ENCODE measurements at places on chromosomes 12 and 14.

GRCh38 chr12:70467918-70468733 is 102.0 kb downstream of the KCNMB4 start:
- DNase-seq: no peak

- no peak for DNase-seq
Observed at GRCh38 chr14:24986206-24986893, 63.6 kb downstream of the STXBP6 start.

GRCh38 chr12:75825686-75826085 is 205.9 kb downstream of the PHLDA1 start:
- no peak for DNase-seq

- no peak for DNase-seq
Observed at GRCh38 chr14:95340201-95340697, 20.5 kb upstream of the CLMN start.

DNA sequence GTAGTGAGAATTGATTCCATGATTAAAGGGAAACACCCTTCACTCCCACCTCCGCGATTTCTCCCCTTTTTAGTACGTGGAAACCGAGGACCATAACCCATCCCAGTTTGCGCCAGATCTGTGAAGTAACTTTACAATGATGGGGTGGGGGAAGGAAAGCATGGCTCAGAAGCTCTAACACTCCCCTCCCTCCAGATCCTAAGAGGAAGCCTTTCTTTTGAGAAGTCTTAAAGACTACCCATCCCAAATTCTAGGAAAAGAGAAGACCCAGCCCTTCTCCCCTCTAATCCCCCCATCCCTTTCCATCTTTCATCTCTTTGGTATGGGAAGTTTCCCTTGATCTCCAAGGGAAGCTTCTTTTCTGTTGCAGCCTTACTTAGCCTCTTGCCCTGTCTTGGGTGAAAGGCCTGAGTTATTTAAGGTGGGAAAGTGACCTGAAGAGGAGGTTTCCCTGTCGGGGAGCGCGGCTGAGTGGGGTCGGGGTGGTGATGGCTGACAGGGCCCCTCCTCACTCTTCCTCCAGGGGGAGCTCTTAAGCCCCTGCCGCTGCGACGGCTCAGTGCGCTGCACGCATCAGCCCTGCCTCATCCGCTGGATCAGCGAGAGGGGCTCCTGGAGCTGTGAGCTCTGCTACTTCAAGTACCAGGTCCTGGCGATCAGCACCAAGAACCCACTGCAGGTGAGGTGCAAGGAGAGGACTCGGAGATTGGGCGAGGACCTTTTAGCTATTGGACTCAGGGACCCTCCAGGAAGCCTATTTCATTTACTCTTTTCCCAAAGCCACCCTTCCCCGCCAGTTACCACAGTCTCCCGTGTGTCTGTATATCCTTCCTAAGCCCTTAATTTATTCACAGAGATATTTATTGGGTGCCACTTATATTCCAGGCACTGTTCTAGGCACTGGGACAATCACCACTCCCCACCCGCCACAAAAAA is 1.8 kb downstream of the MARCHF9 start:
- peak; percentile 61 for DNase-seq

GRCh38 chr12:96889273-96889933 is 17.7 kb upstream of the NEDD1 start:
- no peak for DNase-seq

GRCh38 chr12:12718853-12719252 is 1.7 kb downstream of the CDKN1B start:
- no peak for DNase-seq

DNA sequence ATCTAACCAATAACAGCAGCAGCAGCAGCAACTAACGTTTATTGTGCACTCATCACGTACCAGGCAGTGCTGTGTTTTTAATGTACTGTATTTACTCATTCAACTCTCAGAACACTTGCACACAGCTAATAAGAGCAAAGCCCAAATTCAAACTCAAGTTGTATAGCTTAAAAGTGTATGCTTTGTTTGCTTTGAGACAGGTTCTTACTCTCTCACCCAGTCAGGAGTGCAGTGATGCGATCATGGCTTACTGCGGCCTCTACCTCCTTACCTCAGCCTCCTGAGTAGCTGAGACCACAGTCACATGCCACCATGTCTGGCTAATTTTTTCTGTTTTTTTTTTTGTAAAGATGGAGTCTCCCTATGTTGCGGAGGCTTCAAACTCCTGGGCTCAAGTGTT is 105.4 kb downstream of the PAPLN start:
- DNase-seq: no peak

DNA sequence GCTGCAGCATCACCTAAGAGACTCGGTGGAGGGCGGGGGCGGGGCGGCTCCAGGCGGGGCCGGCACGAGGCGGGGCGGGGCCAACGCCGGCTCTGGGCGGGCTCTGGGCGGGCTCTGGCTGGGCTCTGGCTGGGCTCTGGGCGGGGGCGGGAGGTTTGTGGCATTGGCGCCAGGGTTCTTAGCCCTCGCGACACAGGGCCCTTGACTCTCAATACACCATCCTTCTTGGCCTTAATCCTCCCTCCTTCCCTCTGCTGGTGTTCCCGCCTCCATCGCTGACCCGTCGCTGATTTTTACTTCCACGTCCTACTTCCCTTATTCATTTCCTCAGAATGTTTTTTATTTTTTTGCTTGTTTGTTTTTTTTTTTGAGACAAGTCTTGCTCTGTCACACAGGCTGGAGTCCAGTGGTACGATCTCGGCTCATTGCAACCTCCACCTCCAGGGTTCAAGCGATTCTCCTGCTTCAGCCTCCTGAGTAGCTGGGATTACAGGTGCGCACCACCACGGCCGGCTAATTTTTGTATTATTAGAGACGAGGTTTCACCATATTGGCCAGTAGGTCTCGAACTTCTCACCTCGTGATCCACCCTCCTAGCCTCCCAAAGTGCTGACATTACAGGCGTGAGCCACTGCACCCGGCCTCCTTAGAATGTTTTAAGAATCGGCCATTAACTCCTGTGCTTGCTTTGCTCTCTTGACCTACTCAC is at the start of gene BLTP3B:
Gene BLTP3B, minus strand, starts transcription at position 24 of the 709 bp plus-strand sequence. CDS start 239 bp downstream, outside the sequence.
- DNase-seq: peak; percentile 97

DNA sequence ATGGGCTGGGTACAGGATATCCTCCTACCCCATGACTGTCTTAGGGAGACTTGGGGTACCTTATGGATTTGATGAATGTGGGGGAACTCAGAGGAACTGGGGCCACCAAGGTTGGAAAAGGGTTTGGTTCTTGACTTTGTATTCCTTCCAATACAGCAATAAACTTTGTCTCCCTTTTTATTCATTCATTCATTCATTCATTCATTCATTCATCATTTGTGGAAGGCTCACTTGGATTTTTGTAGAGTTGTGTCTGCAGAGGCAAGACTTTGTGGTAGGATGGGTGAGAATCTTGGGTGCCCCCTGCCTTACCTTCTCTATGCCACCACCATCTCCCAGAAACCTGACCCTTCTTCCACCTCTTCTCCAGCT is 21.1 kb downstream of the SOAT2 start:
- no peak for DNase-seq

DNA sequence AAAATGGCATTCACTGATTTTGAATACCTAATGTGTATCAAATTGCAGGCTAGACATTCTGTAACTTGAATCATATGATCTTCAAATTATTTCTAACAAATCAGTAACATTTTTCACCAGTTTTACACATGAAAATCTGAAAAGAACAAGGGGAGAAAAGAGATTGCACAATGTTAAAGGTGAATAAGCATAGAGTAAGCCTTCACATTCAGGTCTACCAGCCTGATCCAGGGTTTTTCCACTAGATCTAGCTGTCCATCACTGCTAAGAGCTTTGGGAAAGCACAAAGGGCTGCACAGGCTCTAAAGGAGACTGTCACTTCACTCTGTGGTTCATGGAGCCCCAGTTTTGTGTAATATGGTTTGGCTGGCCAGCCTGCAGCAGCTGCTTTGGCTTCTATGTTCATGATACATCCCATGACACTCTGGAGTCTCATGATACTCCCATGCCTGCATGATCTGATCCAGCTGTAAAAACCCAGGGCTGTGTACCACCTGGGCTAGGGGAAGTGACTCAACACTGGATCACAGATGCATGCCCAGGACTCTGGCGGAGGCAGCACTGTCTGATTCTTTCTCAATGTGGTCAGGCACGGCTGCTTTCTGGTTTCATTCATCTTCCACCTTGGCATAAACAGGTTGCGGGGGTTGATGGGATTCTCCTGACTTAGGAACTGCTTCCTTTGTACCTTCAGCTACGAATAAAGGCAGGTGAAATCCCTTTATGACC is 859.7 kb downstream of the GALC start:
- DNase-seq: no peak

DNA sequence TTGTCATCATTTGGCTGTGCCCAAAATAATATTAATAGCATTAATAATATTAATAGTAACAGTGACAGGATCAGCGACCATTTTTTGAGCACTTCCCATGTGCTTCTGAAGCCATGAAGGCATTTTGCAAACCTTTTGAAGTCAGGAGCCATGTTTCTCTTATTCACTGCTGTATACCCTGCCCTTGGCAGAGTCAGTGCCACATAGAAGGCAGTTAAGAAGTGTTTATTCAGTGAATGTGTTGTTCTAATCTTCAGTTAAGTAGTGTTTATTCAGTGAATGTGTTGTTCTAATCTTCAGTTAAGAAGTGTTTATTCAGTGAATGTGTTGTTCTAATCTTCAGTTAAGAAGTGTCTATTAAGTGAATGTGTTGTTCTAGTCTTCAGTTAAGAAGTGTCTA is 319.7 kb upstream of the NAV3 start:
- no peak for DNase-seq

DNA sequence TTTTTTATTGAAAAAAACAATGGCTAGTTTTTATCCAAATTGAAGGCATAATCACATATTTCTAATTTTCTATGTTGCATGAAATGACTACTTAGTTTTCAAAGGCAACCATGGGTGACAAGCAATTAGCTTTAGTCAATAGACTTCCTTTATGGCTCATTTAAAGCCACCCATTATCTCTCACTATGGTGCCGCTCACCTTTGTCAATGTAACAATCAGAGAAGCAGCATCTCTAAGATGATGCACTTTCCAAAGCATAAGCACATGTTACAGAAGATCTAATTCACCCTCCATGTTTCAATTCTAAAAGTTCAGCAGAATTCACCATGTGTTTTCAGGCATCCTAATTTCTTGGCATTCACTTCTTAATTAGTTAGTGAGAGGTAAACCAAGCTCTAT is 166.6 kb upstream of the RPL10L start:
- no peak for DNase-seq

- DNase-seq: no peak
Observed at GRCh38 chr12:116878567-116879508, 2.4 kb downstream of the HRK start.

All from stimulated activated CD4-positive, alpha-beta T cell treated with anti-CD3 and anti-CD28 coated beads, Interleukin-1b, Interleukin-23, amount 100 ng/mL, for 4 hours (primary cell).